ENCODE measurements at places on chromosomes 13 and 19.

DNA sequence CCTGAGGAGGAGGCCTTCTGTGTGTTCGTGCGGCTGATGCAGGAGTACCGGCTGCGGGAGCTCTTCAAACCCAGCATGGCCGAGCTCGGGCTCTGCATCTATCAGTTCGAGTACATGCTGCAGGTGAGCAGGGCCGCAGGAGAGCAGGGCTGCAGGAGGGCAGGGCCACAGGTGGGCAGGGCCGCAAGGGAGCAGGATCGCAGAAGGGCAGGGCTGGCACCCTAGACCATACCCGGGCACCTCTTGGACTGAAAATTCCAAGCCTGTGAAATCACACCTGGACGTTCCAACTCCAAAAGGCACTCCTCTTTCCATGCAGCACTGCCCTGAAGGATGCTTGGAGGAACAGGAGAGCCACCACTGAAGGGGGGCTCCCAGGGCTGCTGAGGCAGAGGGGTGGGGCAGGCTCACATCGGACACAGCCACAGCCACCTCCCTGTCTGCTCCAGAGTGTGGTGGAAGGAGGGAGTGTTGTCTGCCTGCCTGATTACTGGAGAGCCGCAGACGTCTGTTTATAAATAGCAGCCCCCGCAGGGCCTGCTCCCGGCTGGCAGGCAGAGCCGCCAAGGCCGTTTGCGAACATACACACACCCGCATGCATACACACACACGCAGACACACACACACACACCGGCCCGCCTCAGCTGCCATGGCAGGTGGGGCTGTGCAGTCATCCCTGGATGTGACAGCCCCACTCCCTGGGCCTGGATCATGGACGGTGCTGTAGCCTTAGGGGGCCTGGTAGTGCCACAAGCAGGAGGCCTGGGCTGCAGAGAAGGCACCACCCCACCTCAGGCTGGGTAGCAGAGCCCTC, 20.2 kb downstream of the EVI5L start:
- DNase-seq, result no peak

DNA sequence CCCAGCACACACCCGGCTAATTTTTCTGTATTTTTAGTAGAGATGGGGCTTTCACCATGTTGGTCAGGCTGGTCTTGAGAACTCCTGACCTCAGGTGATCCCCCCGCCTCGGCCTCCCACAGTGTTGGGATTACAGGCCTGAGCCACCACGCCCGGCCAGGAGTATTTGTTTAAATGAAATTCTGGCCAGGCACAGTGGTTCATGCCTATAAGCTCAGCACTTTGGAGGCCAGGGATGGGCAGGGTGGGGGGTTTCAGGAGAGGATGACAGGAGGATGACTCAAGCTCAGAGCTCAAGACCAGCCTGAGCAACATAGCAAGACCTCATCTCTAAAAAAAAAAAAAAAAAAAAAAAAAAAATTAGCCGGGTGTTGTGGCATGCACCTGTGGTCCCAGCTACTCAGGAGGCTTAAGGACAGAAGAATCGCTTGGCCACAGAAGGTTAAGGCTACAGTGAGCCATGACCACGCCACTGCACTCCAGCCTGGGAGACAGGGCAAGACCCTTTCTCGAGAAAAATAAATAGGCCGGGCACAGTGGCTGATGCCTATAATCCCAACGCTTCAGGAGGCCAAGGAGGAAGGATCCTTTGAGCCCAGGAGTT, 8.2 kb upstream of the DHDH start:
- DNase-seq, result peak; percentile 95

GRCh38 chr13:49635599-49636433, 7.5 kb downstream of the ARL11 start:
- DNase-seq, result no peak

DNA sequence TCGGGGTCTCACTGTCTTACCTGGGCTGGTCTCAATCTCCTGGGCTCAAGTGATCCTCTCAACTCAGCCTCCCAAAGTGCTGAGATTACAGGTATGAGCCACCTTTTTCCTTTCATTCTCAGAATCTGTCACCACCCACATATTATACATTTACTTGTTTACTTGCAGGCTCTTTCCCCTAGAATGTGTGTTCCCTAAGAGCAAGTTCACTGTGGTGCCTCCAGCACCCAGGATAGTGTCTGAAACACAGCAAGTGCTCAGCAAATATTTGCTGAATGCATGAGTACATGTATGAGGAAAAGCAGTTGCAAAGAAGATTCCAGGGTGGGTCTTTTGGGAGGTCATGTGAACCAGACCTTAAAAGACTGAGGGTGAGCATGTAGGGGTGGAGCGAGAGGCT, 96.8 kb downstream of the RGCC start:
- DNase-seq, result no peak

DNA sequence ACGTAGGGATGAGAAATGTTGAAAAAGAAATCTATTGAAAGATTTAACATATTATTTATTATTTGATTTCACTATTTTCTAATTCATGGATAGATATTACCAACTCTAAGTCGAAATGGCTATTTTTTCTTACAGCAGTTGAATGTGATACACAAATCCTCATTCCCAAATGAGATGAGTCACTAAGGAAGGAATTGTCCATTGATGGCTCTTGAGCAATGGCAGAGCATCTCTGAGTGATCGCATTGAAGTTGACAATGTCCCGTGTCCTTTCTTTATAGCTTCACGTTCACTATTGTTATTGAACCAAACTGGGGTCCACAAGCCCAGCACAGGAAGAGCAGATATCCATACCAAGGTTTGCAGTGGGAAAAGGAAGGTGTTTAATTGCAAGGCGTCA, 648.3 kb upstream of the SPRY2 start:
- DNase-seq, result no peak

DNA sequence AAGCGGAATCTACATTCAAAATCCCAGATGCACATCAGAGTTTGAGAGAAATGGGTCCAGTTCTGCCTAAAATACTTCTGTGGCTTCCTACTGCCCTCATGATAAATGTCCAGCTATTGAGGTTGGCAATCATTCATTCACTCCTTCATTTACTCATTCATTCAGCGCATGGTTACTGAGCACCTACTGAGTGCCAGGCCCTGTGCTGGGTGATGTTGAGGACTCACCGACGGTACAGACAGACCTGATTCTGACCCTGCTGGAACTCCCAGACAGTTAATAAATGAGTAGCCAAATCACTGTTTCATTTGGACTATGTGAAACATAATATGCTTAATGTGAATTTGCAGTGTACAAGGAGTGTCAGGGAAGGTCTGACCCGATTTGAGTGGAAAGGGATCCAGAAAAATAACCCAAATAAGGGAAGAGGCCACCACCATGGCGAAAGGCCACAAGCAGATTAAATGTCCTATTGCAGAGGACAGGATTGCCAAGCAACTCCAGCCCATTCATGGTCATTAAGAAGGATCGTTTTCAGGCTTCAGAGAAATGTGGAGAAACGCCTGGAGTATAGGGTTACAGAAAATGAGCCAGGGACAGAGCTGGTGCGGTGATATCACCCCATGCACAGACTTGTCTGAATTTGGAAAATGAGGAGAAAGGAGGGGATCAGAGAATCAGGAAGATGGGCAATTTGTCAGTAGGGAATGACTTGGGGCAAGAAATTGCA, 20.5 kb downstream of the DYRK1B start:
- DNase-seq, result no peak

DNA sequence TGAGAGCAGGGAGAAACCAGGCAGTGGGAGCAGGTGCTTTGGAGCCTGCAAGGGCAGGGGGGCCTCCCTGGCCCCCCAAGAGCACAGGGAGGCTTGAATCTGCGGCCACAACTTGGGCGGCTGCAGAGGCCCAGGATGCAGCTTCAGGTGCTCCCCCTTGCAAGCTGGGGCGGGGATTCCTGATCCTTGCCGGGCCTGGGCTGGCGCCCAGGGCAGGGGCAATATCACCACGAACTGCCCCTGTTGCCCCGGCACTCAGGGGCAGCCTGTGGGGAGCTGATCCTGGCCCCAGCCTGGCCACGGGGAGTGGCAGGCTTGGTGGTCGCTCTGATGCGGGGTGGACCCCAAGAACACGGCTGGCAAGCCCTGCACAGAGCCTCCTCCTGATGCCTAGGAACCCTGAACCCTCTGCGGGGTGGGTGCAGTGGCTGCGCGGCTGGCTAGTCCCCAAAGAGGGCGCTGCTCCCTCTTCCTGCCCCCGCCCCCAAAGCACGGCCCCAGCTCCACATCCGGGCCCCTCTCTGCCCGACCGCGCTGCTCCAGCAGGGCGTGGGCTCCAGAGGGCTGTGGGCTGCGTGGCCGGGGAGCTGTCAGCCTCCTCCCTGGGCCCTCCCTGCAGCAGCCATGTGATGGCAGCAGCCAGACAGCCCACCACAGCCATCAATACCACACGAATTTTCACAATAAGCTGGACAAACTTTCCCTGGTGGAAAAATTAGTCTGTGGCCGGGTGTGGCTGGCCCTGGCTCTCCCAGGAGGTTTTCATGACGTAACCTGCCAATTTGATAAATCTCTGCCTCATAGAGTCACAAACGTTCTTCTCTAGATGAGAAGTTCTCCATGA, 21.0 kb downstream of the TNFSF9 start:
- peak; percentile 64 for DNase-seq

DNA sequence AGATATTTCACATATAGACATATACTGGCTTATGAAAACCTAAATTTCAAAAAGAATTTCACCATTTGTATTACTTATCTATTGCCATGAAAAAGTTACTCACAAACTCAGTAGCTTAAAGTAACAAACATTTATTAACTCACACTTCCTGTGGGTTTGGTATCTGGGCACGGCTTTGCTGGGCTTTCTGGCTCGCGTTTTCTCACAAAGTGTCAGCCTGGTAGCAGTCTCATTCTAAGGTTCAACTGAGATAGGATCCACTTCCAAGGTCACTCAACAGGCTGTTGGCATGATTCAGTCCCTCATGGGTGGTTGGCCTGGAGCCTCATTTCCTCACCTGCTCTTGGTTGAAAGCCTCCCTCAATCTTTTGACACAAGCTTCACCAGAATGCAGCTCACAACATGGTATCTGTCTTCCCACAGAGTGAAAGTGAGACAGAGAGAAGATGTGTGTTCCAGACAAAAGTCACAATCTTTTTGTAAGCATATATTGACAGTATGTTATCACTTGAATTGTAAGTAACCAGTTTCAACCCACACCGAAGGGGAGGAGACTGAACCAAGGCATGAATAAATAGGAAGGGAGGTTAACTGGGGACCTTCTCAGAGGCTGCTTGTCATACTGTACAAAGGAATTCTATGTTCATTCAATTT, 1065.8 kb upstream of the SPRY2 start:
- DNase-seq, result no peak

DNA sequence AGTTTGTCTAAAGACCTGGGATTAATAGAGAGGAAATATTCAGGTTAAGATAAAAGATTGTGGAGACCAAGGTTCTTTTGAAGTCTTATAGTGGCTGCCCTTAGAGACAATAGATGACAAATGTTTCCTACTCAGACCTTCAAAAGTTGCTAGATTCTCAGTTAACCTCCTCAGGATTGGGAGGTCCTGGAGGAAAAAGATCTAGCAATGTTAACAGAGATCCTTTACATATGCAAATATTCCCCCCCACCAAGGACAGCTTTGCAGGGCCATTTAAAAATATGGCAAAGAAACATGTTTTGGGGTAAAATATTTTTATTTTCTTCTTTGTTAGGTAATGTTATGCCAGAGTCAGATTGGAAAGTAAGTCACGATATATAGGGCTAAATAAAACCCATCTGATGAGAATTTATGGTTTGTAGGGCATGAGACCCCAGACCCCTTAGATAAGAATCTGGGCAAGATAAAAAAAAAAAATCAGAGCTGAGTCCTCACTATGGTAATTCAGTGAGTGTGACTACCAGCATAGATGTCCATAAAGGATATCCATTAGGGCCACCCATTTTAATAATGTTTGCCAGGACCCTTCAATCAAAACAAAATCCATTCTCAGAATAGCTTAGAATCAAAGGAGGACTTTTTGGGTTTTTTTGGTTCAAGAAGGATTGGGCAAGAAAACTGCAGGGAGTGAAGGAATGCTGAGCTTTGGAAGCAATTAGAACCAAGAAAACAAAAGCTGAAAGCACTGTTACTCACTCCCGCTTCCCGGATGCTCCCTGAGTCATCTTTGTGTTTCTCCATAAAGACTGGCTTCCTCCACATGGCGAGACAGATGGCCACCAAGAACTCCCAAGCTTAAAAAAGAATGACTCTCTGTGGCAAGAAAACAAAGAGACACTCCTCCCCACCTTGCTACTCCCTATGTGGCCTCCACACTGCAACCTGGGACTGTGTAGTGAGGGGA, 28.2 kb downstream of the VSTM1 start:
- no peak for DNase-seq

GRCh38 chr19:6198896-6199239, 63.4 kb downstream of the ACSBG2 start:
- no peak for DNase-seq

DNA sequence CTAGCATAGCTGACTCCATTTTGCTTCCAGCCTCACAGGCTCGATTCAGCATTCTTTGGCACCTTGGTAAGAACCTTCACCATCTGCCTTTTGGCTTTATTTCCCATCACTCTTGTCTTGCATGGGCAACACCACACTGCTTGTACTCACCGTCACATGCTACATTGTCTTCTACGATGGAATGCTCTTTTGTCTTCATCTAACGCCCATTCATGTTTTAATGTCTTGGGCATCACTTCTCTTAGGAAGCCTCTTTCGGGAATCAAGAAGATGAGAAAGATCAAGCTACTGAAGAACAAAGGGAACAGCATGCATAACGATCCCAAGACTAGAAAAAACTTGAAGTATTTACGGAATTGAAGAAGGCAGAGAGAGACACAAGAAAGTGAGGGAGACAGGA, 5.7 kb upstream of the RPL21 start:
- DNase-seq, result no peak

DNA sequence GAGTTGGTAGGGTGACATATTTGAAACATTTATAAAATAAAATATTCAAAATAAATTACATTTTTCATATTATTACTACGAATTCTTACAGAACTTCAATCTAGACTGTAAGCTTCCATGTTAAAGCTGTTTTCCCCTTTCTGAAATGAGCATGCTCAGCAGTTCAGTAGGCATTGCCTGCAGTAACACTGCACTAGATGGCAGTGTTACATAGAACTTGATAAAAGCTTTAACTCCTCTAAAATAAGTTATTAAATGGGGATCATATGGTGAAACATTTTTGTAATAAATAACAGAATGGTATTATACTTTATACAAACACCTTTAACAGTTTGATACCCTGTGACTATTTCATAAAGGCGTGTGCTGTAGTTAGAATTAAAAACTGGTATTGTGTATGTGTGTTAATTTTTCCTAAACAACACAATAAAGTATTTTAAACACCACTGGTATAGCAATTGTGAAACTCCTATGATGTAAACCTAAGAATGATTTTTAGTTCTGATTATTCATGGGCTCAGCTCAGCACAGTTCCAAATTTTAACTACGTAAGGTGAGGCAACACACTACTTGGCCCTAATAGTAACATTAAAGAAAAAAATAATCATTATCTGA, 11.6 kb upstream of the GPR18 start:
- DNase-seq, result no peak

DNA sequence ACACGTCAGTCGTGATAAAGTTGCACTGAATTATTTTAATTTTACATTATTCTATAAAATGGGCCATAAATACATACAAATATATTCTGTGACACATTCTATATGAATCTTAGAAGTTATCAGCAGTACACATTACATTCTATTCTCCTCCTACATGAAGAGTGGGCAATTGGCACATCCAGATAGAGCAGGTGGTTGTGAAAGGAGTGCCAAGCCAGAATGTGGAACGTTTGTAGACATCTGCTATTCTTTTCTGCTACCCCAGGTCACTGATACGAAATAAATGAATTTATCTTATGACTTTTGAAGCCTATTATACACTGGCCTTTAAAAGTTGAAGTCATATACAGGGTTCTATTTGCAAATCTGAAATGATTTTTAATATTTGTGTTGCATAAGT, 373.2 kb downstream of the PCDH17 start:
- no peak for DNase-seq

- DNase-seq, result no peak
These were observed 1264.6 kb downstream of the PCDH9 start for GRCh38 chr13:65965501-65965900.

GRCh38 chr19:49229416-49229815, 71.8 kb downstream of the TRPM4 start:
- no peak for DNase-seq
